GM23338 (cell line): ENCODE measurements at places on chromosomes 2 and 18.

- no peaks in the 10 kb centered on the region for H3K4me1 ChIP-seq
- no peak overlapping the region for H3K27ac ChIP-seq
- DNase-seq = peak; percentile 34
- peaks cover 25% of the 10 kb centered on the region for H3K36me3 ChIP-seq
- H3K27me3 ChIP-seq = no peaks in the 10 kb centered on the region
- no peak overlapping the region for H3K4me3 ChIP-seq
These were observed 322.7 kb downstream of the NOL4 start for GRCh38 chr18:33901894-33902512.

- no peak for DNase-seq
- peaks cover 7% of the 10 kb centered on the region; the same call in 1 of the 2 replicates for H3K36me3 ChIP-seq
- H3K27me3 ChIP-seq = no peaks in the 10 kb centered on the region
- no peak overlapping the region for H3K4me3 ChIP-seq
- H3K4me1 ChIP-seq = no peaks in the 10 kb centered on the region
- 0 out of 2 replicates have a peak overlapping the region, but pooled peaks have one; percentile 8 for H3K27ac ChIP-seq
These were observed 29.3 kb downstream of the ZC3H15 start for GRCh38 chr2:186515376-186515775.

DNA sequence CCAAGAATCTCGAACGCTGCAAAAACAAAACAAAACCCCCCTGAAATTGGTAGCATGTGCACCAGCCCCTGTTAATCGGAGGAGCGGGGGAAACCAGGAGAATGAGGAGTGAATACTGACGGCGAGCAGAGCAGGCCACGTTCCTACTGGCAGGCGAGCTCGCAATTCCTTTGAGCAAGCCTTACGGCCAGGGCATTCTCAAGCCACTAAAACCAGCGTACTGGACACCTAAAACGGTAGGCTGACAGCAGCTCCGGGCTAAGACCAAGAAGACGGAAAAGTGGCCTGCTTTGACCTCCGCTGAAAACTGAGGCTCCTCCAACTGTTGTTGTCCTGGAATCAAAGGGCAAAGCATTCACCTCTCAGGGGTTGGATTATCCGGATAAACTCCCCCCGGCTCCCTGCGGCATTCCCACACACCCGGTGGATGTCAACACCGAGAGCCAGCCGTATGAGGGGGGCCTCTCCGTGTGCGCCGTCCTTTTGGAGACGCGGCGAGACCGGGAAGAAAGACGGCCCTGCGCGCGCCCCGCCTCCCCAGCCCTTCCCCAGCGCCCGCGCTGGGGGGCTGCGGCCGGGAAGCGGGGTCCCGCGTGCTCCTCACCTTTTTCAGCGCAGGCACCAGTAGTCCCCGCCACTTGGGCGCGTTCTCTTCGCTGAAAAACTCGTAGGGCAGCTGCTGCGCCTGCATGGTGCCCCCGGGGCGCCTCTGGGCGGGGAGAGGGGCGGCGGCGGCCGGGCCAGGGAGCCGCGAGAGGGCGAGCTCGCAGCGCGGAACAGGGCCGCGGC is 925 bp downstream of the SOS1 start:
- no peaks in the 10 kb centered on the region for H3K27me3 ChIP-seq
- peak overlapping the region; percentile 90 for H3K4me3 ChIP-seq
- no peaks in the 10 kb centered on the region for H3K36me3 ChIP-seq
- DNase-seq = peak; percentile 61
- peak overlapping the region; percentile 87 for H3K27ac ChIP-seq
- peaks cover 27% of the 10 kb centered on the region for H3K4me1 ChIP-seq

DNA sequence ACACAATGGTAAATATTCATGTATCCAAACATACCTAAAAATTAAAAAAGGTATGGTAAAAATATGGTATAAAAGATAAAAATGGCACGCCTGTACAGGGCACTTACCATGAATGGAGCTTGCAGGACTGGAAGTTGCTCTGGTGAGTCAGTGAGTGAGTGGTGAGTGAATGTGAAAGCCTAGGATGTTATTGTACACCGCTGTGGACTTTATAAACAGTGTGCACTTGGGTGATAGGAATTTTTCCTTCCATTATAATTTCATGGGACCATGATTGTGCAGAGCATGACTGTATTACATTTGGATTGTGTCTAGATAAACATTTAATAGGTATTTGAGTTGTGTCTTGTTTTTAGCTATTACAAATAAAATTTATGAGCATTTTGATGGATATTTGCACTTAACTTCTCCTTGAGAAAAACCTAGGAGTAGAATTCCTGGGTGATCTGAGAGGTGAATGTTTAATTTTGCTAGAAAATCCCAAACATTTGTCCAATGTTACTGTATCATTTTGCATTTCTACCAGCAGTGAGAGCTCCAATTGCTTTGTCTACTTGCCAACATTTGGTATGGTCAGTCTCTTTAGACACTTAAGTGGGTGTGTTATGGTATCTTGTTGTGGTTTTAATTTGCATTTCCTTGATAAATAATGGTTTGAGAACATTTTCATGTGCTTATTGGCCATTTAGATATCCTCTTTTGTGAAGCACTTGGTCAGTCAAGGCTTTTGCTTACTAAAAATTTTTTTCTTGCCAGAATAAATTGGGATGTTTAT is 81.7 kb downstream of the BCL2L11 start:
- H3K27me3 ChIP-seq = no peaks in the 10 kb centered on the region
- H3K4me3 ChIP-seq = no peak overlapping the region
- no peaks in the 10 kb centered on the region for H3K36me3 ChIP-seq
- no peaks in the 10 kb centered on the region for H3K4me1 ChIP-seq

DNA sequence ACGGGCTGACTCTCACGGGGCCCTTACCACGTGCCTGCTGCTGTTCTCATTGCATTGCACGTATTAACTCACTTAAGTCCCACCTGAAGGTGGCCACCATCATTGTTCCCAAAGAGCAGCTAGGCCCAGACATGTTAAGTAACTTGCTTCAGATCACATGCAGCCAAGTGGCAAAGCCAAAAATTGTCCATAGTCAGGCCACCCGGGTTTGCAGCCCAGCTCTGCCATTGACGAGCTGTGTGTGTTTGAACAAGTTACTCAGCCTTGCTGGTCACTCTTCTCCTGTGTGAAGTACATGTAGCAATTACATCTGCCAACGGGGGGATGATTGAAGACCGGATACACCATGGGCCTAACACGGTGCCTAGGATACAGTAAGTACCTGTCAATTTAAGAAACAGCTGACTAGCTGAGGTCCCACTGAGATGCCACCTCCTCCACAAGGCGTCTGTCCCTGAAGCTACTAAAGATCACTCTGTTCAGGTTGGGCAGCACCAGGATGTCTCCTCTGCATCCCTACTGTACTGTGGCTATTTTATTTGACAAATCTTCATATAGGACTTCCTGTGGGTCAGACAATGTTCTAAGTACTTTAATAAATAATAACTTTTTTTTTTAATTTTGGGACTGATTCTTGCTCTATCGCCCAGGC is 154.2 kb upstream of the MYCN start:
- H3K27me3 ChIP-seq = no peaks in the 10 kb centered on the region
- no peak overlapping the region for H3K4me3 ChIP-seq
- DNase-seq = no peak
- H3K36me3 ChIP-seq = no peaks in the 10 kb centered on the region
- no peak overlapping the region for H3K27ac ChIP-seq
- no peaks in the 10 kb centered on the region for H3K4me1 ChIP-seq

GRCh38 chr18:3455907-3456685 is 6.1 kb downstream of the TGIF1 start:
- H3K4me3 ChIP-seq = peak overlapping the region; percentile 20
- DNase-seq = peak; percentile 57
- peaks cover 19% of the 10 kb centered on the region; the same call in 1 of the 2 replicates for H3K36me3 ChIP-seq
- H3K27me3 ChIP-seq = no peaks in the 10 kb centered on the region
- H3K27ac ChIP-seq = peak overlapping the region; percentile 83
- peaks cover 53% of the 10 kb centered on the region for H3K4me1 ChIP-seq
